Mammary microvascular endothelial cell (primary cell): ENCODE measurements at places on chromosomes 2 and 18. TPM values are rescaled to one million over a fixed set of nuclear protein-coding genes. Genes with fewer than 3 reads are reported as not detected.

Gene STON1
- total RNA-seq = 2.7 and 2.9 TPM in 2 replicates

Gene POLE4
- 16.7 and 18.2 TPM in 2 replicates for total RNA-seq

Gene CFAP65
- total RNA-seq = not detected in 2 replicates

Gene KLHL29
- total RNA-seq = 2.9 and 3.1 TPM in 2 replicates
